T-helper 1 cell treated with Interleukin-12 subunit alpha and Interleukin-12 subunit beta and Interleukin-4 antibody, amounts not matched to agents 30 ng/mL and 1 ng/mL, for 36 hours (primary cell): ENCODE measurements at places on chromosomes 7 and 10. TPM values are rescaled to one million over a fixed set of nuclear protein-coding genes. Genes with fewer than 3 reads are reported as not detected.

Gene AS3MT
- total RNA-seq, result 0.12 TPM in 1 of 2 replicates, not detected in the other

Gene ANXA8
- total RNA-seq, result 0.32 and 0.66 TPM in 2 replicates

Gene LRRD1
- not detected in 2 replicates for total RNA-seq

Gene RRP12
- 36.9 and 39.0 TPM in 2 replicates for total RNA-seq

Gene CAPZA2
- total RNA-seq, result 118 and 125 TPM in 2 replicates

Gene UPF2
- 37.1 and 38.1 TPM in 2 replicates for total RNA-seq

Gene TMEM213
- total RNA-seq, result 3.7 and 4.6 TPM in 2 replicates

Gene RNF32
- 3.7 TPM in 2 replicates for total RNA-seq

Gene STAMBPL1
- total RNA-seq, result 36.5 and 44.3 TPM in 2 replicates

Gene AKR1E2
- total RNA-seq, result 8.2 and 9.0 TPM in 2 replicates

Gene MRC1
- total RNA-seq, result not detected in 2 replicates

Gene BMPER
- total RNA-seq, result not detected in 2 replicates

Gene CRYGN
- not detected in 2 replicates for total RNA-seq
